Mononuclear cell (primary cell): ENCODE measurements at places on chromosomes 11 and 22. TPM values are rescaled to one million over a fixed set of nuclear protein-coding genes. Genes with fewer than 3 reads are reported as not detected.

Gene ZP1
- total RNA-seq, result not detected

Gene SLC22A25
- not detected for total RNA-seq

Gene PIH1D2
- not detected for total RNA-seq

Gene ASCL2
- total RNA-seq, result 2.3 TPM

Gene PRRG4
- total RNA-seq, result 2.5 TPM

Gene H19
- not detected for total RNA-seq

Gene CREBZF
- 55.2 TPM for total RNA-seq

Gene CREB3L1
- total RNA-seq, result 0.10 TPM

Gene CLCF1
- total RNA-seq, result 11.0 TPM
